Hematopoietic multipotent progenitor cell treated with erythropoietin and hydrocortisone succinate and interleukin-3 and kit ligand, for 6 days (in vitro differentiated cells): ENCODE measurements at places on chromosomes 2 and 18.

- DNase-seq: peak; percentile 32
Measured at GRCh38 chr2:70975237-70975636, 3.2 kb upstream of the ANKRD53 start.

- DNase-seq: no peak
Measured at GRCh38 chr2:170681311-170681710, 33.8 kb upstream of the SP5 start.

GRCh38 chr2:33144243-33144642 lies 197.5 kb downstream of the LTBP1 start:
- DNase-seq: no peak

DNA sequence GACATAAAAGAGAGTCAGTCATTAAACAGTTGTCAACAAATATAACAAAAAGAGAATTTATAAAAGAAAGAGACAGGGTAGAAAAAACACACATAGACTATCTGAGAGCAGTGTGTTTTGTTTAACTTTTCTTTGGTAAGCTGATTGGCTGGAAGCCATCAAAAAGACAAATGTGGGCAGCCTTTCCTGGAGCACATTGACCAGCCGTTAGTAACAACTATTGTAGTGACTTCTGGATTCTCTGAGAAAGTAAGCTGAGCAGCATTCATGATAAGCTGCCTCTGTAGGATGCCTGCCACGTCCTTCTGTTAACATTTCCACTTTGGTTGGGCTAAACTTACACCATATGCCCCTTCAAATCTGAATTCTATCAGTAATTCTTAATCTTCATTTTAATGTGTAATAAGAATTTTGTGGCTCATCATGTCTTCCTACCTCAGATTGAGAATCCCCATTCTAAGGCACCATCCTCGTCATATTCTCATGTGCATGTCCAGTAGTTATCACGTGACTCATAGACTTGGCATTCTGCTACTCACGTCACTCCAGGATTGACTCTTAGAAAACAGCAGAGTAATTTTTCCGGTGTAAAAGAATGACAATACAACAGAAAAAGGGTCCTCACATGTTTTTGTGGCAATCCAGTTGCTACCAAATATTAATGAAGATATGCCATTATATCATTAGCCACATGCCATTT lies 43.4 kb upstream of the DNAJC10 start:
- no peak for DNase-seq

GRCh38 chr2:212539072-212539880 lies 674 bp upstream of the ERBB4 start:
- no peak for DNase-seq

DNA sequence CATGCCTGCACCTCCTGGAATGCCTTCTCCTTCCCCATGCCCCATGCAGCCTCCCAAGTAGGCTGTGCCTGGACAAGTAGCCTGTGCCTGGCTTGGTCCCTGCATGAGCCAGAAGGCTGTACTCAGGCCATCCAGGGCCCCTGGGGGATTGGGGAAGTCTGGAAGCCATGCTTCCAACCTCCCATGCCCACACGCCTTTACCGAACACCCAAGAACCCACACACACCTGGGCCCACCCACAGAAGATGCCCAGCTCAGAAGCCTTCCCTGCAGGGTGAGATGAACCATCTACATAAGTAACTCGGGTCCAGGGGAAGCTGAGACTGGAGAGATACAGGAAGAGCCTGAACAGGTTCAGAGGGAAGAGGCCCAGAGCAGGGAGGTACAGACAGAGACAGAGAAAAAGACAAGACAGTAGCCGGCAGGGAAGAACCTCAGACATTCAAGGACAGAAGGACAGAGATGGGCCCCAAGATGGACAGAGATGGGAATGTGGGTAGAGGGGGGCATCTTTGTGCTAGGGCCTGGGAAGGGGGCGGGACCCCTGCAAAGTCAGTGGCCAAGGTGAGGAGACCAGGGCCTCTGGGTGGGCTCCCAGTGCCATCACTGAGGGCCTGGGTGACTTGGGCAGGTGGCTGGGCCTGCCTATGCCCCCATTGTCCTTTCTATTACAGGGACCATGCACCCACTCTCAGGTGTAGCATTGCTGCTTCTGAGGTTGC lies 4.3 kb downstream of the BIN1 start:
- no peak for DNase-seq

- DNase-seq: no peak
Measured at GRCh38 chr2:101858910-101859309, 132.8 kb upstream of the IL1R2 start.

- no peak for DNase-seq
Measured at GRCh38 chr2:15642011-15642814, 50.5 kb downstream of the DDX1 start.

- peak; percentile 55 for DNase-seq
Measured at GRCh38 chr2:166057370-166058164, 70.3 kb downstream of the SCN1A start.

DNA sequence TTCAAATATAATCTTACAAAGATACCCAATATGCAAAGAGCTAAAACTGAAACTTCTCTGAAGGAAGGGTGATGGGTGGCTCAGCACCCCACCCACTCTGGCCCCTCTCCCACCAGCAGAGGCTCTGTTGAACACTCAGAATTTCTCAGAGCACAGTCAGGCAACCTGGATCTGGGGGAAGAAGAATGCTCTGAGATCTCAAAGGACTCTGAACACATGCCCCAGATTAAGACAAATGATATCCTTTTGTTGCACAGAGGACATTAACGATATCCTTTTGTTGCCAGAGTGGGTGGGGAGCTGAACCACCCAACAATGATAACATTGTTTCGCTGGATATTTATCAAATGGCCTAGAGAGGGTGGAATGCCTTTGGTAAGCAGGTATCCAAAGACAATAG lies 104.8 kb downstream of the LBH start:
- peak; percentile 41 for DNase-seq

GRCh38 chr2:131093696-131094462 lies 619 bp upstream of the FAM168B start:
- DNase-seq: peak; percentile 77

DNA sequence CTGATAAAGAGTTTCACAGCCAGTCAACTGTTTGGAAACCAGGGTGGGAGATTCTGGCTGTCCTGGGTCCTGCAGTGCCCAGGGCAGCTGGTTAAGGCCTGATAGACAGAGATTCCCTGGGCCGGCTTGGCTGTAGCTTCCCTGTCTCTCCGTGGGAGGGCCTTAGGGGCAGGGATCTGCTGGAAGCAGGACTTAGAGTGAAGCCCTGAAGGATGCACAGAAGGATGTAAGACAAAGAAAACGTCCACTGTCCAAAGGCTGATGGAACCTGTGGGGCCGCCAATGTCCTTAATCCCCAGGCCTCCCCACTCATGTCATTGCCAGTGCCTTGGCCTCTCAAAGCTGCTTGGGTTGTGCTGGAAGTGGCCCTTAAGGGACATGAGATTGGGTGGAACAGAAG lies 33.0 kb downstream of the MROH2A start:
- DNase-seq: no peak

DNA sequence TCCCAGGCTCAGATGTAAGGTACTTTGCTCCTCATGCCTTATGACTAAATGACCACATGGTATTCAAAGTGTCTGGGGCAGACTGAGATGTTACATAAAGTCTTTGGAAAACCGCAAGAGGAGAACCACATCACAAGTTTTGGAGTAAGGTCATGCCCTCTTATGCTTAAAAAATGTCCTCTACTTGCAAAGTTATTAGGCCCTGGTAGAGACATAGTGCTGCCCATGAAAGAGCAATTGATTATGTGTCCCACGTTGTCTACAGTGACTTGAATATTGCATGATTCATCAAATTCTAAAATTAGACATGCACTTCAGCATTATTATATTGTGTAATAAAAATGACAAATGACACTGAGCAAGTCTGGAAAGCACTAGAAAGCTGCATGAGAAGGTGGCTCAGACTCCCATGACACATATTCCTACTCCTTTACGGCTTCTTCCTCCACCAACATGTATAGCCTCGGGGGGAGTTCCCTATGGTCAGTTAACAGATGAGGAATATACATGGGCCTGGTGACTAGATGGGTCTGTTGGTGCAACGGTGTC lies 602.6 kb upstream of the VRK2 start:
- DNase-seq: no peak

DNA sequence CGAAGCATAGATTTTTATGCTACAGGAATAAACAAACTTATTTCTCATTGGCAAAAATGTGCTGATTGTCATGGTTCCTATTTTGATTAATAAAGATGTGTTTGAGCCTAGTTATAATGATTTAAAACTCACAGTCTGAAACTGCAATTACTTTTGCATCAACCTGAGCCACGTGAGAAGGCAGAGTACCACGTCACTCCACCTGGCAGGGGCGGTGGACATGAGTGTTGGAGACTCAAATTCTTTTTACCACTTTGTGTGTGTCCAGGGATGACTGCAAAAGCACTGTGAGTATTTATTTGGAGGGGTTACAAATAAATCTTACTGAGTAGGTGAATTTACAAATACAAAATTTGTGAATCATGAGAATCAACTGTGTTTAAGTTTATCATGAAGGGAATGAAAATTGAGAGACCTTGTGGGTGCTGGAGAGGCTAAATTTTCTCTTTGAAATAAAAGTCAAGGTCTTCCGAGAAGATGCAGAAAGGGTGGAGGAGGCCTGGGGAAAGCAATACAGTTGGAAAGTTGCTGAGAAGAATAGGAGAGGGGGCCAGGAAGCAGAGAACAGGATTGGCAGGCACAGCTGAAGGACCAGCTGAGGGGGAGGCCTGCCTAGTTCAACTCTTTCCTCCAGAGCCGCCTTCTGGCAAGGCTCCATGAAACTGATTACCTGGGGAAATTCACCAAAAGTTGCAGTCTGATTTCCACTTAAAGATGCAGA lies 316.4 kb downstream of the MYCN start:
- DNase-seq: no peak

GRCh38 chr18:79962835-79963657 lies 1.4 kb upstream of the HSBP1L1 start:
- DNase-seq: no peak

DNA sequence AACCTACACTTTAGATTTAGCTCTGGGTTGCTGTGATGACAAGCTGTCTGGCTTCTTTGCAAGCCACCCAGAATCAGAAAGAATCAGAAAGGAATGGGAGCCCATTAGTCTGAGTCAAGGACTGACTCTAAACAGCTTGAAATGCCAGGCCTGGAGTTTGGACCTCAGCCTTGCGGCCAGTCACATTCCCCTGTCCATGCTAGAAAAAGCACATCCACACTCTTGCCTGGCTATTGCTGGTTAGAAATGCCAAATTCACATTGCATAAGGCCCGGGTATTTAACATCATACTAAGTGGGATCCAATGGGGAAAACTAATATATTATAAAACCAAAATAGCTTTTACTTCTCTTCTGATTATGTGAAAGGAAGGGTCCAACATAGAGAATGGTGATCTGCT lies 756.8 kb upstream of the KLHL29 start:
- no peak for DNase-seq

GRCh38 chr18:15005313-15006130 lies 257.6 kb downstream of the ANKRD30B start:
- DNase-seq: no peak

- DNase-seq: no peak
Measured at GRCh38 chr18:671405-671804, 14.0 kb downstream of the TYMS start.

GRCh38 chr2:46381263-46381849 lies 84.1 kb downstream of the EPAS1 start:
- DNase-seq: no peak

DNA sequence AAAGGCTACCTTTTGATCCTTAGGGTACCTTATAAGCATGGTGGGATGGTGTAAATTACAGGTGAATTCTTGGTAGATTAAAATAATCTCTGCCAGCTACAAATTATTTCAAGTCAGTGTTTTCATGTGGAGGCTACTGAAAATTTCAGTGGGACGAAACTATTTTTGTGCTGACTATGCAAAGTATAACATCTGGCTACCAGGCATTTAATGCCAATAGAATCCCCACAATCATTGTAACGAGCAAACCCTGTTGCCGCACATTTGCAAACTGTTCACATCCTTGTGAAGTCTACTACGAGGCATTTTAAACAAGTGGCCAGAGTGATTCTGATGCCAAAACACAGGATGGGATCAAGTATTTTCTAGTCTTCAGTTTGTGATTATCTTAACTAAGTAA lies 48.1 kb upstream of the SDC1 start:
- DNase-seq: no peak

GRCh38 chr2:187774551-187775071 lies 220.4 kb upstream of the TFPI start:
- DNase-seq: no peak

GRCh38 chr2:129233751-129234406 lies 745.6 kb upstream of the RAB6C start:
- DNase-seq: peak; percentile 10

DNA sequence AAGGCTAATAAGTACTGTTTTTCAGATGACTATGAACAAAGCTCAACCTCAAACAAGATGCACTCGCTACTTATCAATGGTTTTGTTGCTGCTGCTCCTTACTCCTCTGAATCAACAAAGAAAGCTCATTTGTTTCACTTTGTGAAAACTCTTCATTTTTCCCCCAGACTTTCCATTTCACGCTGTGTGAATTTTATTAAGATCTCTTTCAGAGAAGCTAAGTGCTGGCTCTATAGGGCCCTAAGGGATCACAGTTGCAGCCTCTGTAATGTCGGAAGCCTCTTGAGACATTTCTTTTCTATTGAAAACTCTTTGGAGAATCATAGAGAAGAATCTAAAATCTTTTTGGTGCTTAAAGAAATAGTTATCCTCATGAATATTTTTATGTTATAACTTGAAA lies 209.8 kb downstream of the CD226 start:
- DNase-seq: no peak

GRCh38 chr18:60277855-60278480 lies 94.6 kb downstream of the MC4R start:
- no peak for DNase-seq

DNA sequence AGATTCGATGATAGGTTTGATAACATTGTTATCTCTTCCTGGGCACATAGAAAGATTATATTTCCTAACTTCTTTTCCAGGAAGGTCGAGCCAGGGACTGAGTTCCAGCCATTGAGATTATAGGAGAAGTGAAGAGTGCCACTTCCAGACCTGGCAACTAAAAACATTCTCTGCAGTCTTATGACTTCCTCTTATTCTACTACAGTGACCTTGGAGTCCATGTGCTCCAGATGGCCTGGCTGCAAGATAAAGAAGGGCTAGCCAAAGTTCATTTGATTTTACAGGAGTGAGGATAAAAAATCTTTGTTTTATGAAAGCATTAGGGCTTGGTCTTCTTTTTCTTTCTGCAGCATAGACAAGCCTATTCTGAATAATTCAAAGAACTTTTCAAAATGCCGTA lies 363.0 kb downstream of the FSIP2 start:
- peak; percentile 11 for DNase-seq

DNA sequence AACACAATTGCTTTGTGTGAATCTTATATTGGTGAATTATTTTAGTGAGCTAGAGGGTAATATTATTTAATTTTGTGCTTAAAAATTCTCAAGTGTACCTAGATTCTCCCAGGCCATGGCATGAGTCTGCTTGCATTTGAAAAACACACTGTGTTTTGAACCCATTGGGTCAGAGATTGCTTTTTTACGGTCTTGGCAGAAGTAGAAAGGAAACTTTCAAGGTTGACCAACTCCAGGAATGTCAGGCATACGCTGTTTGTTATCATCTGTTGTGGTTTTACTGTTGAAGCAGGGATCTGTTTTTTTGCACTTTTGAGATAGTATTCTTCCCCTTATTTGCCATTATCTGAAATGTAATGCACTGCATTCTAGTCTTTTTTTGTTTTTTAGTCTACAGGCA lies 377.4 kb downstream of the RPRM start:
- DNase-seq: peak; percentile 15

GRCh38 chr2:28606986-28607441 lies 111.2 kb downstream of the PLB1 start:
- DNase-seq: no peak
